ENCODE measurements at places on chromosomes 6 and 20.

GRCh38 chr6:16819752-16820151 is 58.5 kb upstream of the ATXN1 start:
- no peak for DNase-seq

GRCh38 chr6:36244641-36245280 is 25.1 kb upstream of the PNPLA1 start:
- DNase-seq, result no peak

DNA sequence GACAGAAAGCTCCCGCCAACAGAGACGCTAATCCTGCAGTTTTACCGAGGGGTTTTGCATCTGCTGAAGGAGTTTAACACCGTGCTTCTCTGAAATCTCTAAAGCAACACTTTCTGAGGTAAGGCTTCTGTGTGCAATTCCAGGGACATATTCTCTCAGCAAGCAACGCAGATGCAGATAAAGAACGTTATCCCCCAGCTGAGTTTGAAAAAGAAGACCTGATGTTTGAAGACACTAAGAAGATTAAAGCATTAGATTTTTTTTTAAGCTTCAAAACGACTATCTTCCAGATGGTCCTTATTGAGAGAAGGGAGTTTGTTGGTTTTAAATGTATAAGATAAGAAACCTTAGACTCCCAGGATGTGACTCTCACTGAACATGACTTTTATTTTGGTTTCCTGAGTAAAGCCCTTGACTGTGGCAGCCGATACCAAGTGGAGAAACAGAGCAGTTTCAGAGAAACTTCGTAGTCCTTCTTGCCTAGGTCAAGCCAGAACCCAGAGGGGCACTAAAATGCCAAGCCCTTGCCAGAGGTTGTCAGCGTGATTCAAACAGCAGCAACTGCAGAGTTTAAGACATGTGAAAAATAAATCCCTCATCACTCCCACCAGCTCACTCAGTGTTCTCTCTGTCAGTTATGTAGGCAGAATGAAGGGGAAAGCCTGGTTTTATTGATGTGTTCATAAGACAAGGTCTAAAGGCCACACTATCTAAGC is 353.3 kb upstream of the CNR1 start:
- no peak for DNase-seq

DNA sequence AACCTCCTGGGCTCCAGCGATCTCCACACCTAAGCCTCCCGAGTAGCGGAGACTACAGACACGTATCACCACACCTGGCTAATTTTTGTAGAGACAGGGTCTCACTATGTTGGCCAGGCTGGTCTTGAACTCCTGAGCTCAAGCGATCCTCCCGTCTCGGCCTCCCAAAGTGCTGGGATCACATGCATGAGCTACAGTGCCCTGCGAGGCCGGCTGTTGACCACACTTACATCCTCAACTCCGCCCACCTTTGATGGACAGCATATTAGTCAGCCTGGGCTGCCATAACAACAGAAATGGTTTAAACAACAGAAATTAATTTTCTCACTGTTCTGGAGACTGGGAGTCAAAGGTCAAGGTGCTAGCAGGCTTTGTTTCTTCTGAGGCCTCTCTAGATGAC is 107.7 kb downstream of the JPH2 start:
- no peak for DNase-seq

GRCh38 chr6:137550535-137550934 is 56.3 kb upstream of the OLIG3 start:
- DNase-seq, result no peak

GRCh38 chr6:39153766-39154397 is 38.9 kb upstream of the SAYSD1 start:
- no peak for DNase-seq

DNA sequence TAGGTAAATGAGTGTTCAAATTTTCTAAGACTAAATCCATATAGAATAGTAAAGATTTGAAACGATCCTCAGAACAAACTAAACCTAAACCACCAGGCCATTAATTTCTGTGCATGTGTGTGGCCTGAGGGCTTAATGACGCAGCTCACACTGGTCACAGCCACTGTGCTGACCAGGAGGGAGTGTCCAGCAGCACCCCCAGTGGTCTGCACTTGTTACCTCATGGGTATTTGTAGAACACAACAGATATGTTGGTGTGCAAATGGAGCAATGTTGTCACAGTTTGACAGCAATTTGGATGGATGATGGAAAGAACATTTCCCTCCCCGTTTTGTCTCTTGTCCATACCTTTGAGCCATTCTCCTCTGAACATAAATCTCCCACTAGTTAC is 122.4 kb upstream of the EXOC2 start:
- DNase-seq, result no peak

DNA sequence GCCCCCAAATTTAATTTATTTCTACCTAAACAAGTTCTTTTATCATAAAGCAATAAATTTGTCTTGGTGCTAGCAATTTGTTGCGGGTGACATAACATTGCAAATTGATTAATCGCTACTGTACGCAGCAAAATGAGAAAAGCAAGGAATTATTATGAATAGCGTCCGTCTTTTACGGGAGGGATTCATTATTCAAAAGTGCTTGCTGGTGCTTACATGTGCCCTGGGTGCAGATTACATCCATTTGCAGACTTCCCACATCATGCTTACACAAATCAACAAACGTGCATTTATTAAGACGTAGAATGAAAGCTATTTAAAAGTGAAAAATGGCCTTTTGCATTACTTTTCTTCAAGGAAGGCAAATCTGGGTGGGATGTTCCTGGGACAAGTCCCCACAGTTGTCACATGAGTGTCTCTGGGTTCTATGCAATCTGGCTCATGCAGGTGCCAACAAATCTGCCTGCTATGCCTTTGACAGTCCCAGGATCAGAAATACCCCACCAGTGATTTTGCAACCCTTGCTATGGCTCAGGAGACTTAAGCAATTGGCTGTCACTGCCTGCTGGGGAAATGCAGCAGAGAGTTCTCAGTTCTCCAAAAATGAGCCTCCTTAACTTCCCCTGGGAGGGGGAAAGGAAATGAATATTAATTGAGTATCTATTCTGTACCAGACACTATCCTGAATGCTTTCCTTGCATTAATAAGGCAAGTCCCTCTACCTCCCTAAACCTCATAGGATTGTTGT is 30.1 kb upstream of the MAFB start:
- DNase-seq, result no peak

GRCh38 chr6:5670811-5671561 is 335.7 kb downstream of the NRN1 start:
- DNase-seq, result no peak

DNA sequence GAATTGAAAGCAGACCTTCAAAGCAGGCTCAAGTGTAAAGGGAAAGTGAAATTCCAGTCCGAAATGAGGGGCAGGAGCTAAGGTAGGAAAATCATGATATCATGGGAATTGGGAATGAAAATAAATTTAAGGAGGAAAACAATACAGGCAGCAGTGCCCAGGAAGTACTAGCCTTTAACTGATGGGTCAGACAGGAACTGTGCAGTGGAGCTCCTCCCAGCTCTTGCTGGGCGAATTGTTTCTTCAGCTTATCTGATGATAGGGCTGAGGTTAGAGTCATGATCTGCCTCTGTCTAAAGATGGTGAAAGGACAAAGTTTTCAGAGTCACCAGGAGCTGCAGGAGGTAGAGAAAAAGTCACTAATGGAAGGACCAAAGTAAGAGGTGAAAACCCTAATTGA is 457.9 kb upstream of the PTCHD4 start:
- no peak for DNase-seq

DNA sequence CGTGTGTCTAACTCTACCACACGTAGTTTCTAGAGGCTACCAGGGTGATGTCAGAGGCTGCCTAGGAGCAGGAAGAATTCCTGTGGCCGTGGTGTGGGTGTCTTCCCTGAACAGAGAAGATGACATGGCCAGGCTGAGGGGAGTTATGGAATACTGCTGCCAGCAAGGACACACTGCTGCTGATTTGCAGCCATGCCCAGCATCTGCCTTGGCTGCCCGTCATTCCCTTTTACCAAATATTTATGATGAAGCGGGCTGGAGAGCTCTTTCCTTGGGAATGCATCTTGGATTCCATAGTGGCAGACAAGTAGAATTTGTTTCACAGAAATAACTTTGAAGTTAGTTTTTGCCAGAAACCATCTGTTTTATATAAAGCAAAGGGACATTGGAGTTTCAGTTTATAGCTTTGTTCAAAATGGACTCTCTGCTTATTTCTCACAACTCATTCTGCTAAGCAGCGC is 80.8 kb upstream of the VSTM2L start:
- no peak for DNase-seq

DNA sequence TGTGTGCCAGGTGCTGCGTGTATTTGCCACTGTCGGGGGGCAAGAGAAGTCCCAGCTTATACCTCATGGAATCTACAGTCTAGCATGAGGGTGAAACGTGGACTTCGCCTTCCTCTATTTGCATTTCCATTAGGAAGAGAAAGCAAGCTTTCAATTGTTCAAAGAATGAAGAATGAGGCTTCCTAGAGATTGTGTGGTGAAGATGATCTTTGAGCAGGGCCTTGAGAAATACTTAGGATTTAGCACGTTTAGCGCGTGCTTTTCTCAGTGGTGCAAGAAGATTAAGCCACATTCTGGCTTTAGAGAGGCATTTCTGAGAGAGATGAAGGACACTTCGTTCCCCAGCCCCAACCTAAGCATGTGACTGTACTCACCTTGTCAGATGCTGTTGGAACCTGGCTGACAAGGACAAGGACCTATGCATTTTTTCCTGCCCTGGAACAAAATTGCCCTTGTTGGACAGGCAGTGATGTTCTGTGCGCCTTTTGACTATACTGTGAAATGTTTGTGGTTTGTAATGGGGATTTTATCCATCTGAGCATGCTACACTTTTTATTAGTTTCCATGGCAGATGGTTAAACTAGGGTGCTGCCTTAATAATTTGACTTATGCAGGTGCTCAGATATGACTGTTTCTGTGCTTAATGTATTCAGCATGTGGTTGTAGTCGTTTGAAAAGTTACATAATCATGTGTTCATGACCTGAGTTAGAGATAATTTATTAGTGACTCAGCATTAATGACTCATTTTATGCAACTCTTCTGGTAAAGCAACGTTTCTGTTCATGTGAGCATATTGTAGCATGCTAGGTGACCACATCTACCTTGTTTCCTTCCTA is 10.7 kb downstream of the TULP4 start:
- no peak for DNase-seq

DNA sequence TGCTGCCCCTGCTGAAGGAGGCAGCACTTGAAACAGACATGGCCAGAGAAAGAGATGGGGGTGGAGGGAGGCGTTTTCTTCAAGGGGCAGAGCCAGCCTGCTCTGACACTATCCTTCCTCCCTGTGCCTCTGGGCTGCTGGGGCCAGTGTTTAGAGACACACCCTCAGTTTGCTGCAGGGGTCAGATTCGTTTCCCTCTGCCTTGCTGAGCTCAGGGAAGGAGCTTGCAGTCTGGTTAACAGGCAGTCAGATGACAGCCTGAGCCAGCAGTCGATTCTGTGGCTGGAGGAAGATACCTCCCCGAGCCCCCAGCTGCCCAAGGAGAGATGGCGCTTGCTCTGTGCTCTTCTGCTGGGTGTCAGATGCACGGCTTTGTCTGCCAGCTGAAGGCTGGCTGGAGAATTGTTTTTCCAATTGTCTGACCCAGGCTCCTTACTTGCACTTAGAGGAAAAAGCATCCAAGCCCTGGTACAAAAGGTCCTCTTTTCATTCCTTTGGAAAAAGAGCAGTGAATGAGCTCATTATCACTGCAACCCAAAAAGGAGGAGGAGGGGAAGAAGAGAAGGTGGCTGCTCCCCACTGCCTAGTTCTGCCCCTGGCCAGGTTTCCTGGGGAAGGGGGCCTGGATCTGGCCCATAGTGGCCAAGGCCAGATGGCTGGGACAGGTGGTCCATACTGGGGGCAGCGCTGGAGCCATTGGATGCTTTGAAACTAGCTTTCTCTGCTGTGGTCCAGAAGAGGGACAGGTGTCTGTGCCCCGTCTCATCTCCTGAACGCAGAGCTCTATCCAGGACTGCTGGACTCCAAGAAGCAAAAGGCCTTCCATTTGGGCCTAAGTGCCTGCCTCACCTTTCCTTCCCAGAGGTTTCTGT is 88.2 kb downstream of the TCP11 start:
- no peak for DNase-seq

DNA sequence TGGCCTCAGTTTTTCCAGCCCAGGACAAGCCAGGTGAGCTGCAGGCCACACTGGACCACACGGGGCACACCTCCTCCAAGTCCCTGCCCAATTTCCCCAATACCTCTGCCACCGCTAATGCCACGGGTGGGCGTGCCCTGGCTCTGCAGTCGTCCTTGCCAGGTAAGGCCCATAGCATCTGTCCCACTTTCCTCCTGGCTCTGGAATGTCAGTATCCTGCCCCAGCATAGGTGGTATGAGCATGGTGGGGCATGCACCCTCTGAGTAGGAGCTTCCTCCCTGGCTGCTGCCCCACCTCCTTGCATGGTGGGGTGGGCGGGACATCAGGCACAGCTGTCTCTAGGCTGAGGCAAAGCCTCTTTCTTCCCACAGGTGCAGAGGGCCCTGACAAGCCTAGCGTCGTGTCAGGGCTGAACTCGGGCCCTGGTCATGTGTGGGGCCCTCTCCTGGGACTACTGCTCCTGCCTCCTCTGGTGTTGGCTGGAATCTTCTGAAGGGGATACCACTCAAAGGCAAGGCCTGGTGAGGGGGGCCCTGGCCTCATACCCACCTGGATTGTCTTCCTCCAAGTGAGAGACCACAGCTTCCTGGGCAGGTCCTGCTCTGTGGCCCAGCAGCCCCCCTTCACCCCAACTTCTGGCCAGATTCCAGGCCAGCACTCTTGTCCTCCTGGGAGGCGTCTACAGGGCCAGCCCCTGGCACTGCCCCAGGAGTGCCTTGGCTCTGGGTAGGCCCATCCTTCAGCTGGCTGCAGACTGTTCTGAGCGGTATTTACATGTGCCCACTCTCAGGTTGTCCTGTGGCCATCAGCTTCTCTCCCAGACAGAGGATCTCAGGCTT is 9.1 kb downstream of the PI16 start:
- DNase-seq, result no peak

DNA sequence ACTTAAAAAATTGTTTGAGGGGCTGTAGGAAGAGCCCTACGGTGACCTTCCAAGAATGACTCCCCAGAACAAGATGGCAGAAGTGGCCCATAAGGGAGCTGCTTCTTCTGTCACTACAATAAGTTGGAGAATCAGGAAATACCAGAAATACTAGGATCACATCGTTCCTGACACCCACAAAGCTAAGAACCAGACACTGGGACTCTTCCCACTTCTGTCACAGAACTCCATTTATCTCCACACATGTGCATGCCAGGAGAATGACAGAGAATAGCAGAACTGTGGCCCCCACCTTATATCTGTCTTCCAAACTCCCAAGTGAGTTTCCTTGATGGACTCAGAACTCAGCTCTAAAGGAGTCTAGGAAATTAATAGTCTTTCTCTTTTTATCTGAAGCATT is 54.6 kb upstream of the UBR2 start:
- no peak for DNase-seq

DNA sequence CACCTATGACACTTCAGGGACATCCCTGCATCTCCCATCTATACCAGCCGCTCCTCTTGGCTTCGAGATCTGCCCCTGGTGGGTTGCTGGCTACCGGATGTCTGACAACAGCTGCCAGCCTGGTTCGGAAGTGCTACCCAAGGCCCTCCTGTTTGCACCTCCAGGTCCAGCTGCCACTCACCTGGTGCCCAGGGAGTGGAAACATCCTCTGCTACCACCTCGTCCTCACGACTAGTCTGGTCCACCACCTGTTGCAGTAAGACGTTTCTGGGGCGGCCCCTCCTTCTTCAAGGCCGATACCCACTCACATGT is 8.3 kb upstream of the PCMTD2 start:
- no peak for DNase-seq

GRCh38 chr6:168033791-168034190 is 36.3 kb downstream of the KIF25 start:
- no peak for DNase-seq

GRCh38 chr6:113847447-113847846 is 9.7 kb upstream of the MARCKS start:
- DNase-seq, result no peak

GRCh38 chr6:47047479-47048407 is 5.6 kb upstream of the ADGRF1 start:
- no peak for DNase-seq
